Foreskin melanocyte (primary cell): ENCODE measurements at places on chromosomes 3 and 15.

DNA sequence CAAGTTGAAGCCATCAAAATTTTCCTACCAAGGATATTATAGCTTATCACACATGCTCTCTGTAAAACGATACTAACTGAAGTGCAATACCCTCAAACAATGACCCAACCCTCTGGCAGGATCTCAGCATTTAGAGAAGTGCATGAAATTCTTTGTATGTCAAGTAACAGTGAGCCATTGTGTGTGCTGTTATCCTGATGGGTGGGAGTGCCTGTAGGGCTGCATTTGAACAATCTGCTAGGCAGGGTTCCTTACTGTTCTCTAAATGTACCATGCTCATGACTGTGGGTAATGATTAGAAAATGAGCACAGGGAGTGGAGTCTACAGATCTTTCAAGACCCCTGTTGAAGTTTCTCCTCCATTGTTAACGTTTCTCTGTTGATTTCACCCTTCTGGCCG is 398.1 kb downstream of the NSUN3 start:
- peak; percentile 83 for DNase-seq

- no peak for DNase-seq
These were observed 157.7 kb downstream of the NECTIN3 start for GRCh38 chr3:111229301-111229700.

DNA sequence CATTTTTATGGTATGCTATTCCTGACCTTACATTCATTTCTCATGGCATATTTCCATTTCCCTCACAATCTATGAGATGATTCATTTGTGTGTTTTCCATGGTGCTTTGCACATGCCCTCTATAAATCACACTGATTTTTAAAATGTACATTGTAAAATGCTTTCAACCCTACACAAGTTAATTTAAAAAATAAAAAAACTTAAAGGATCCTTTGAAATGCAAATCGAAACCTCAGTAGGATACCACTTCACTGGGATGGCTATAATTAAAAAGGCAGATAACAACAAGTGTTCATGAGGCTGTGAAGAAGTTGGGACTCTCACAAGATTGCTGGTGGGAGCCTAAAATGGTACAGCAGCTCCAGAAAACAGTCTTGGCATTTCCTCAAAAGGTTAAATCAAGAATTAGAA is 83.5 kb downstream of the FMN1 start:
- no peak for DNase-seq

GRCh38 chr15:84914351-84914750 is 29.9 kb downstream of the SLC28A1 start:
- DNase-seq, result no peak

DNA sequence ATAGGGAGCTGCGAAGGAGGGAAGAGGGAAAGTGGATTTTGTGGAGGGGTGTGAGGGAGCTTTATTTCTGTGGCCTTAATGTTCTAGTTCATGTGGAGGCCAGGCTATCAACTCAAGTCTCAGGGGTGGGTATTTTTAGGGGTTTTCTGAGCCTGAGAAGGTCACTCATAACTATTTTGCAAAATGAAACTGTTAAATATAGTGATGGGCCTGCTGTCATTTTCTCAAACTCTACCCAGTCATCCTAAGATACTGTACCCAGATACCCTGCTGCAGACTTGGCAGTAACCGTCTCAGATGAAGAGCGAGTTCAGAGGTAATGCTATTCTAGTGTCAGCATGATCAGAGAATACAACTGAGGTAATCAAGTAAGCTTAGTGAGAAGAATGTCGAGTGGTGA is 545.0 kb upstream of the TBL1XR1 start:
- no peak for DNase-seq

- DNase-seq, result peak; percentile 63
These were observed 131.6 kb downstream of the AQP9 start for GRCh38 chr15:58269455-58270414.

DNA sequence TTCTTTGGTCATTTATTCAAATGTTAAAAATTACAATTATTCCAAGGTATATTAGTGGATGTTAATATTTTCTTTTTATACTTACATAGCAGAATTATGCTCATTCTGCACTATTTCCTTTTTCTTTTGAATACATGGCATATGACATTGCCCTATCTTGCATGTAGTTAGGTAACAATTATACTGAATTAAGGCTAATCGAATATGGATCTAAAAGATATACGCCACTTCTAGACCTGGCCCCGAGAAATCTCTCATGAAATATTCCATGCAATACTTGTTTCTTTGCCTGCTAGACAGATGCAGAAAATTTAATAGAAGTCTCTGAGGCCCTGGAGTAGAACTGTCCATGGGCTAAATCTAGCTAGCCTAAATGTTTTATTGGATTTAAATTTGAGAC is 493.4 kb downstream of the OTOL1 start:
- DNase-seq, result no peak

- no peak for DNase-seq
These were observed 480.5 kb upstream of the PROK2 start for GRCh38 chr3:72265256-72266015.

DNA sequence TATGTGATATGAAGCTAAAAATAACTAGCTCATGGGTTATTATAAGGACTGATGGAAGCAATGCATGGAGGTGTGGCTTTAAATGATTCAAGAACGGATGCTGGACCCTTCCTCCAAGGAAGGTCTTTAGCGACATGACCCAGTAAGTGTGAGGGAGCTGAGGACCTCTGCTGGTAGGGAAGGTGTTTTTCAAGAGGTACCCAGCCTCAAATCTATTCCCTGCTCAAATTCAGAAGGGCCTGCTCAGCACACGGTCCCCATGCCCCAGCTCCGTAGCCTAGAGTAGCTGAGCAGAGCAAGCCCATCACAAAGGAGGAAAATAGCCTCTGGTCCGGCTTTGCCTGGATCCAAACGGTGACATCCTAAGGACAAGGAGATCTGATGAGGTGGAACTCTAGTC is 266.2 kb upstream of the IGF1R start:
- no peak for DNase-seq

DNA sequence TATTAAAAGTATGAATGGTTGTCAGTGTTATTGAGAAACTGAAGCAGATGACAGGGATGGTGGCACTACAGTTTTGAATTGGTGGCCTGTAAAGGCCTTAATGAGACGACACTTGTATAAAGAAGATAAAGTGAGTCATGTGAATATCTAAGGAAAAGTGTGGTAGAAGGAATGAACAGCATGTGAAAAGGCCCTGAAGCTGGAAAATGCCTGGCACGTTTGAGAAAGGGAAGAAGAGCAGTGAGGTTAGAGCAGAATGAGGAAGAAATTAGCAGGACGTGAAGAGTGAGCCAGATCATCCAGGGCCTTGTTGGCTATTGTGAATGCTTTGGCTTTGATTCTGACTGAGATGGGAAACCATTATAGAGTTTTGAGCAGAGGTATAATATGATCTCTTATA is 387.6 kb upstream of the DPH6 start:
- no peak for DNase-seq

GRCh38 chr3:38480093-38480445 is 16.1 kb upstream of the EXOG start:
- DNase-seq, result no peak

DNA sequence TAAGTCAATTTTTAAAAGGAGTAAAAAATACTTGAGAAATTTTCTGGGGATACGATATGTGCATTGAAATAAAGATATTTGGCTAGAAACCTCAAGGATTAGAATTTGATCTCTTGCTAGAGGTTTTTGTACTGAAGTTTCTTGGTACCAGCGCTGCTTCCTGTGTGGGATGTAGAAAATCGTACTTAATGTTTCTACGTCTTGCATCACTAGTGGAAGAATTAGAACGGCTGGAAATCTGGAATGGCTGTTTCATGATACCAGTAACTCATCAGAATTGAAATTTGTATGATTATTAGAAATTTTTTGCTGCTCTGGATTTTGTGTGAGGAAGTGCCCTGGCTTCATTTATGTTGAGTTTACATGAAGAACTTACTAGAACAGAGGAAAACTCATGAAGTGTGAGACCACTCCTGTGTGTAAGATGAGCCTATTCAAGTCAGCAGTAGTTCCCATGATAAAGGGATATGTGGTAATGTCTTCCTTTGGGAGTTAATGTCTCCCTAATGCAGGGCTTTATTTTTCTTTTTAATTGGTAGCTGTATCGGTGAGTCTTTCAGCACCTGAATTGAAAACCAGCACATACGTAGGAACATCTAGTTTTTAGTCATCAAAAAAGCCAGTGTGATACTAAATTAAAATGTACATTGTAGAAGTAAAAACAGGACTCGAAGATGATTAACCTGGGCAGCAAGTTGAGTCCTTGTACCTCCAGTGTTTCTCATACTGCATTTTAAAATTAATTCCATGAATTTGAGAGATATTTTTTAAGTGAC is 3.2 kb downstream of the KBTBD8 start:
- DNase-seq, result no peak

- no peak for DNase-seq
These were observed 424 bp downstream of the EAF2 start for GRCh38 chr3:121835465-121835801.

GRCh38 chr3:140187656-140188221 is 252.8 kb downstream of the CLSTN2 start:
- DNase-seq, result no peak

- DNase-seq, result no peak
These were observed 446.8 kb upstream of the DPH6 start for GRCh38 chr15:35992791-35993190.

GRCh38 chr15:89496155-89497098 is at the start of gene RHCG:
Gene RHCG (minus strand): TSS chr15:89496583. CDS start chr15:89496544, 39 bp downstream.
- DNase-seq, result peak; percentile 14

GRCh38 chr3:37912052-37912733 is 50.5 kb downstream of the CTDSPL start:
- no peak for DNase-seq

- no peak for DNase-seq
These were observed 48.0 kb downstream of the ZIC4 start for GRCh38 chr3:147358144-147358992.

DNA sequence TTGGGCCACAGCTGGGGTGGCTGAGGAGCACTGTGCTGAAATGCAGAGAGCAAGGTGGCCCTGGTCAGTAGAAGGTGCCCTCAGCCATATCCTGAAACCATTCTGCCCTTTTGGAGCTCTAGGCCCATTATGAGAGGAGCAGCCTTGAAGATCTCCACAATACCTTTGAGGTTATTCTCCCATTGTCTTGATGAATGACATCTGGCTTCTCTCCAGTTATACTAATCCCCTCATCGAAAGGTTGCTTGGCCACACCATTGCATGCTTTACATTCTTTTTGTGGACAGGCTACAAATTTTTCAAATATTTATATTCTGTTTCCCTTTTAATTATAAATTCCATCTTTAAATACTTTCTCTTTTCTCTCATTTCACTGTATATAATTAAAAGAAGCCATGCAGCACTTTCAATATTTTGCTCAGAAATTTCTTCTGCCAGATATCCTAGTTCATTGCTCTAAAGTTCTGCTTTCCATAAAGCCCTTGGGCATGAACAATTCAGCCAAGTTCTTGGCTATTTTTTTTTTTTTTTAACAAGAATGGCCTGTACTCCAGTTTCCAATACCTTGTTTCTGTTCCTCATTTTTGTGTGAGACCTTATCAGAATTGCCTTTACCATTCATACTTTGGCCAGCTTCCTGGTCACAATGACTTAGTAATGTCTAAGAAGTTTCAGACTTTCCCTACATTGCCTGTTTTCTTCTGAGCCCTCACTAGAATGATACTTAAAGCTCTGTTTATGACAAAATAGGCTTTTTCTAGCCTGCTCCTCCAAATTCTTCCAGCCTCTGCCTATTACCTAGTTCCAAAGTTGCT is 138.9 kb upstream of the SGO1 start:
- no peak for DNase-seq

GRCh38 chr3:6542795-6543194 is 318.1 kb upstream of the GRM7 start:
- DNase-seq, result no peak

DNA sequence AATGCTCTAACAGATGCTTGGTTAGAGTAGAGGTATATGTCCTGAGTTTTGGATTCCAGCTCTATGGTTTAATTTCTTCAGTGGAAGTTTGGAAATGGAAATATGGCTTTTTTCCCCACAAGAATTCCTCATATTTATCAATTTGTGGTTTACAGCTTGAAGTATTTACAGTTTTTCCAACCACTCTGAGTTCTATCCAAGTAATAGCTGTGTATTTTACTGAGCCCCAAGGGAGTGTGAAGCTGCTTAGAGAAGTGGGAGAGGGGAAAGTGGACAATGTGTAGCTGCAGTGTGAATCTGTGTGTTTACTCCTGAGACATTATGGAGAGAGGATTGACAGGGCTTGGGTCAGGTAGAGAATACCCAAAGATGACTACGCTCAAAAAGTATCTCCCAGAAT is 54.5 kb downstream of the NEK11 start:
- no peak for DNase-seq

DNA sequence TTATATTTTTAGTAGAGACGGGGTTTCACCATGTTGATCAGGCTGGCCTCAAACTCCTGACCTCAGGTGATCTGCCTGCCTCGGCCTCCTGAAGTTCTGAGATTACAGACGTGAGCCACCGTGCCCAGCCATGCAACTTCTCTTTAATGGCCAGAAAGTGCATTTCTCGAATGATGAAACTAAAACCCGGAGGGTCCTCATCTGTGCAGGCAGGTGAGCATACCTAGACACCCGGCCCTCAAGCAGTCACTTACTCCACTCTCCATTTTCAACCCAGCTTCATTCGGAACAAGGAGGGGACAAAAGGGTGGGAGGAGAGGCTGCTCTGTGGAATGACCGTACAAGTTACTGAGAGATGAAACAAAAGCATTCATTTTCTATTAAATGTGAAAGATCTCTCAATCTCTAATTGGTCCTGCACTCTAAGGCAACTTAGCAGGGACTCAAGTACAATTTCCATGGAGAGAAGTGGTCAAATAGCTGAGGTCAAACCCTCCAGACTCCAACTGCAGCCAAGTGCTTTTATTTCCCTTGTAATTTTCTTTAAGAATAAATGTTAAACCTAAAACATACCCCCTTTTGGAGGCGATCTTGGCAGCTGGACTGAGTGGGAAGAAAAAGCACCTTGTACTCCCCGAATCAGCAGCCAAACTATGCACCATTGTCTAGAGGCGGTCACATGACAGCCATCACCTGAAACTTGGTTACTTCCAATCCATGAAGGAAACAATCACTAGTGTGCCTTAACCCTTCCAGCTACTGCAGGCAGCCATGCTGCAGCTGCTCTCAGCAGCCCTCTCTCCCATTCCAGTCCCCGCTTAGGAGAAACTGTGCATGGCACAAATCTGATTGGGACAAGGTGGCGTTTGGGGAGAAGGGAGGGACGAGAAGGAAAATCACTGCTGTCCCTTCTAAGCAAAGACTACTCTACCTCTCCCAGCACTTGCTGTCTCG is 62.2 kb downstream of the VGLL4 start:
- DNase-seq, result no peak
